ENCODE measurements at places on chromosomes 7 and 10.

- DNase-seq, result no peak
Measured at GRCh38 chr10:33332183-33333065, 2.0 kb downstream of the NRP1 start.

DNA sequence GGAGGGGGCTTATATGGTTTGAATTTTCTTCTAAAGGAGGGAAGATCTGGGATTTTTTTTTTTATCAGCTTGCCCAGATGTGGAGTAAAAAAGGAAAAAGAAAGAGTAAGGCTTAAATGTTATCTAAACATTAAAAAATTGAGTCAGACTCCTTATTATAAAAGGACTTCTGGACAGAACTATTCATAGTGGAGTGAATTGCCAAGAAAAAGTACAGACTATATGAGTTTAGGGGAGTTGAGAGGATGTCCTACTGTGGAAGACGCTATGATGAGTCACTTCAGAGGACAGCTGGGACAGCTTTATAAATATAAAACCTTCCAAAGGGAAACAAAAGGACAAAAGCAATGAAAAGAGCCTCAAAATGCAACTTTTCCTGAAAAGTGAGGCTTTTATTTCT, 73.0 kb downstream of the TFPI2 start:
- no peak for DNase-seq

- no peak for DNase-seq
Measured at GRCh38 chr7:129431911-129432643, 2.2 kb upstream of the STRIP2 start.

- DNase-seq, result no peak
Measured at GRCh38 chr7:68243128-68243527, 1246.5 kb downstream of the TYW1 start.

DNA sequence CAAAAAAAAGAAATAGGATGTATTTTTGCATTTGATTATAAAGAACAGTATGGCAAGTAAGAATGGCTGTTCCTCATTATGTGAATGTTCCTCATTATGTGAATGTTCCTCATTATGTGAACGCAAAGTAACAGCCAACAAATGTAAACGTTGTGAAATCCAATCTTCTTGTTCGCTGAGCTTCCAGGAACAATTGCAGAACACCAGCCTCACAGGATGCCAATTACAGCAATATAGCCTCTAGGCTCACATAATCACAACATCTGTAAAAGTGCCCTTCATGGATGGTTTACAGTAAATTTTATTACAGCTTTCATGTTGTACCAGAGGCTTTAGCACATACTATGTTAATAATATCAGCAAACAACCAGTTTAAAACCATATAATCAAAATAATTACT, 71.6 kb downstream of the THSD7A start:
- peak; percentile 37 for DNase-seq

- DNase-seq, result no peak
Measured at GRCh38 chr10:1084011-1084950, 28.1 kb downstream of the WDR37 start.

DNA sequence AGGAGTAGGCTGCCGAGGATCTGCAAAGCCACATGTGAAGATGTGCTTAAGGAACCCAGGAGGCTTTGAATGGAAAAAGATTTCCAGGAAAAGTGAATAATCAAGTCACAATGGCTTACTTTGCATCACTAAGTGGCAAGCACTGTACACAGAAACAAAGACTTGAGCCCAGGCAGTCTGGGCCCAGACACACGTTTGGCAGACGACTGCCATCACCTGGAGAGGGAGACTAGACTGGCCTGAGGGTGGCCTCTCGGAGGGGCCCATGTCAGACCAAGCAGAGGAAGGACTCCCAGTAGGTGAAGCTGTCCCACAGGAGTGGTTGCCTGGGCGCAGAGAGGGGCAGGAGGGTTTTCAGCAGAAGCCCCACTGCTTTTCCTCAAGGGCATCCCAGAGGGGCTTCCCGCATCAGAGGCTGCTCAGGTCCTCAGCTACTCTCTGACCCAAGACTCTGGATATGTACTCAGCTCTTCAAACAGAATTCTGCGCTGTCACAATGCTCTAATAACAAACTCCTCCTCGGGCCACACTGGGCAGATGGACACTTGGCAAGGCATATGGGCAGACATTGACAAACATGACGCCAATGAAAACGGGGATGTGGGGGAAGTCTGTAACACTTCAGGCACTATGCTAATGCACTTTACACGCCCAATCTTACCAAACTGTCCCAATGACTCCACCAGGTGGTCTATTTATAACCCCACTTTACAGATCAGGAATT, 27.9 kb upstream of the FRAT2 start:
- DNase-seq, result no peak

GRCh38 chr10:98589007-98589406, 142.3 kb upstream of the HPS1 start:
- no peak for DNase-seq

DNA sequence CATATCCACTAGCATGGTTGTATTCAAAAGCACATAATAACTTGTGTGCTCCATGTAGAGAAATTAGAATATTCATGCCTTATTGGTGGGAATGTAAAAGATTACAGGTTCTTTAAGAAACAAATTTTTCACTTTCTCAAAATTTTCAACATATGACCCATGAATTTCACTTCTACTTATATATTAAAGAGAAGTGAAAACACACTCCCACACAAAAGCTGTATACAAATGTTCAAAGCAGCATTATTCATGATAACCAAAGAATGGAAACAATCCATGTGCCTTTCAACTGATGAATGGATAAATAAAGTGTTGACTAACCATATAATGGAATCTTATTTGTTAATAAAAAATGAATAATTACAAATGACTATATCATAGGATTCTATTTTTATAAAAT, 694.5 kb upstream of the PCDH15 start:
- DNase-seq, result no peak

- no peak for DNase-seq
Measured at GRCh38 chr7:106488465-106488864, 172.5 kb downstream of the CCDC71L start.

- DNase-seq, result no peak
Measured at GRCh38 chr7:657565-658119, 68.9 kb upstream of the DNAAF5 start.

DNA sequence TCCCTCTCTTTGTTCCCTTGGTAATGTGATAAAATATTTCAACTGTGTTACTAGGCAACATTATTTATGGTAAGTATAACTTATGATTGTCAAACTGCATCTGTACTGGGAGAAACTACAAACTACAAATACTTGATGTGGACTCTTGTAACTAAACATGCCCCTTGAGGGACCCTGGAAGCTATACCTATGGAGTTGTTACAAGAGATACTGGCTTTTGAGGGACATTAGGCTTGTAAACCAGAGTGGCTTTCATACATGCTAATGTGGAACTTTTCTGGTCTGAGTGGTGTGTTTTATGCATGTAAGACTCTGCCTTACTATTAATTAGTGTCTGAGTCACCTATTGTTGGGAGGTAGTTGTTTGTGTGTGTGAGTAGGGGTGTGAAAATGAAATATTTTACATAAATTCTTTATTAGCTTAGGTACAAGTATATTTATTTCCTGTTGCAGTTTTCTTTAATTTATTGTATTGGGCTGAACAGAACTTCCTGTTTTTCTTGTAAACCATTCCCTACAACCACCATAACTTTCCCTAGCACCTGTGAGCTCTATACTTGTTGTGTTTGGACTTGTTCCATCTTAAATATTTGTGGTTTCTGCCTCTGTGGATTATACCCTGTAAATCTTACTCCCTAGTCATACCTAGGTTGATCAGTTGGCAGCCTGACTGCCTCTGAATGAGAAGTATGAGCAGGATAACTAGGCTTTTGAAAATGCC, 49.8 kb downstream of the STK31 start:
- peak; percentile 55 for DNase-seq

DNA sequence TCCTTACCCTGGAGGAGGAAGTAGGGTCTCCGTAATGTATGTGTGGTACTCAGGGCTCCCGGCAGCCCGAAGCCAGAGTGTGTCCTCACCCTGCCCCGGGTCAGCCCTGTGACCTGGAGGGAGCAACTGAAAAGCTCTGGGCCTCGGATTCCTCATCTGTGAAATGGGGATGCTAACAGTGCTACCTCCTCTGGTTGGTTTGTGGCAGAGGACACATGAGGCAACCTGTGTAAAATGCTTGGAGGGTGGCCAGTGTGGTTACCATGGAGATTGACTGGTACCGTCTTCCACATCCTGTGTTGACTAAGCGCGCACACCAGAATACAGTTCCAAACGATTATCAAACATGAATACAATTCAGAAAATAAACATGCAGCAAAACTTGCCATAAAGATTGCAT, 163.8 kb upstream of the KLF6 start:
- peak; percentile 18 for DNase-seq

GRCh38 chr7:47627580-47628283, 45.8 kb upstream of the TNS3 start:
- DNase-seq, result no peak

DNA sequence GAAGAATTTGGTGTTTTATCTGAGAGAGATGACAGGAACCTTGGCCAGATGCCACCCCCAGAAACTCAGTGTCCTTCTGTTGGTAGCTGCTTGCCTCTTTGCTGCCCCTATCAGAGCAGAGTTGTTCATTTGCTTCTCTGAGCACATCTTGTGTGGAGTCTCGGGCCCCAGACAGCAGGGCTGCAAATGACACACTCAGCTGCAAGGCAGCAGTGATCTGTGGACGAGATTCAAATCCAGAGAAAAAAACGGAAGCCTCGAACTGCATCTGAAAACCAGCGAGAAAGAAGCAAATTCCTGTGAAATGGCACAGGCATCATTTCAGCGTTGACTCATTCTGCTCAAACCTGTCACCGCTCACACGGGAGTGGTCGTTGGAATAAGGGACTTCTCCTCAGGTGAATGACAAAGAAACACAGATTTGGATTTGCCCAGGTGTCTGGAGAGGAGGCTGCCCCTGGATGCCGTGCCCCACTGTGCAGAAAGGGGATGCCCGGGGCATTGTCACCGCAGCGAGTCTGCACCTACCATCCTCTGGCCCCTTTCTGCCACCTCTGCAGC, 144.7 kb downstream of the PFKFB3 start:
- no peak for DNase-seq

DNA sequence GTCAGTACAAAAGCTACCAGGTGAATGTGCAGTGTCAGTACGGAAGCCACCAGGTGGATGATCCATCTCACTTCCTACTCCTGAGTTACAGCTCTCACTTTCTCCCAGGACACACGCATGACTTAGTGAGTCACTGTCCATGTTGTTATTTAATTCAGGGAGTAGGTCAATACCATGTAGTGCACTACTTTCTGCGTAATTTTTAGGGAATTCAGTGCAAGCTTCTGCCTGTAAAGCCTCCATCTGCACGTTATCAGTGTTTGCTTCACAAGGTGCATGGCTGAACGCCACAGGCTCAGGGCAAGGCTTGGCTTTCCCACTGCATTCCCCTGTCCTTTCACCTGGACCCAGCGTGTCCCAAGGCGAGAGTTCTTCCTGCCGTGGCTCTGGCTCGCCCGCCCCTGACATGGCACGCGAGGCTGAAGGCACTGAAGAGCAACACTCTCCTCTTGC, 59.5 kb downstream of the LARP4B start:
- DNase-seq, result no peak

GRCh38 chr10:23585666-23586065, 146.8 kb downstream of the OTUD1 start:
- DNase-seq, result no peak

DNA sequence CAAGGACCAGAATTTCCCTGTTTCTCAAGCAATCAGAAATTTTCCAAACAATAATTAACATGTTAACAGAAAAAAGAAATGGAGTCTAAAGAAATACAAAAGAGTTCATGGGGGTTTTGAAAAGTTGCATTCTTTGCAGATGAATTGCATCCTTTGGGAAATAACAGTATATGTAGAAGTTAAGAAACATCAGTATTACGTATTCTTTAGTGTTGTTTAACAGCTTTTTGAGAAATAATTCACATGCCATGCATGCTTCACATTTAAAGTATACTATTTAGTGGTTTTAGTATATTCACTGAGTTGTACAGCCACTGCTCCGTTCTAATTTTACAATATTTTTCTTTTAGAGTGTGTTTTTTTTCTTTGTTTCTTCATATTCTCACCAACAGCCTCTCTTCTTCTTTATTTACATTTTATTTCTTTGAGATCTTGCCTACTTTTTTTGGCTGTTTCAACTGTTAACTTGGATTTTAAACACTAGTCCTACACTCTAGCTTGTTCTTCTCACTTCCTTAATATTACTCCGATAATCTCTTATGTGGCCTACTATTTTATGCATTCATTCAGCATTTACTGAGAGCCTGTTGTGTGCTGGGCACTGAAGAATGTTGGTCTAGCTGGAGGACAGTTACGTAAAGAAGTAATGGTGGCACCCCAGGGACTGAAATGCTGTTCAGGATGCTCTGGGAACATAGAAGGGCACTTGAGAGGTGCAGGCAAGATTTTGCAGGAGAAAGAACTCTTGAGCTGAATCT, 330.1 kb downstream of the EXOC4 start:
- no peak for DNase-seq

DNA sequence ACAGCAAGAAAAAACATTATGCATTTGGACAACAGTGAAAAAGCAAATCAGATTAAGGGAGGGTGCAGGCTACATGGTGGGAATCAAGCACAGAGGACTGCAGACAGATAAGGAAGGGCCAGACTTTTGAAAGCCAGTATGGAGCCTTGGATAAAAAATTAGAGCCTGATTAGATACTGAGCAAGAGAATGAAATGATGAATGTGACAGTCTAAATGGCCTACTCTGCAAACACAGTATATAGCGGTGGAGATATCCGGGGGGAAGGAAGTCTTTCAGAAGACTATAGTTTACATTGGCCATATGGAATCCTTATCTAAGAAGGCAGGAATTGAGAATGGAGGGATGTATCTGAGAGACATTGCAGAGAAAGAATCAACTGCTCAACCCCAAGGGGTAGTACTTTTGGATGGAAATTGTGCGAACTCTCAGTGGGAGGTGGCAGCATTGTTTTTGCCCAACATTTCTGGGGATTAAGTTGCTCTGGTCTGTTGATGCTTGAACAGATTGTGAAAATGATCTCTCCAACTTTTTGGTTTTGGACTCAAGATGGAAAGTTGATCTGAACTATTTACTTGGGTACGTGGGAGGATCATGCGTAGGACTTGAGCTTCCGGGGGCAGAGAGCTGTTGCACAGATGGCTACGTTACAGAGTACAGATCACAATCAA, 39.4 kb upstream of the CHCHD3 start:
- no peak for DNase-seq

- no peak for DNase-seq
Measured at GRCh38 chr7:4871056-4871680, 9.3 kb upstream of the PAPOLB start.

GRCh38 chr7:123028339-123028738, 32.8 kb upstream of the TAS2R16 start:
- no peak for DNase-seq

GRCh38 chr7:75639886-75640190, 98.9 kb downstream of the HIP1 start:
- no peak for DNase-seq
